ENCODE measurements at places on chromosomes 4 and X.
A peak's percentile ranks its signal among the peaks of the same experiment; 100 is the strongest.

GRCh38 chr4:130141651-130142050 lies 1045.7 kb downstream of the C4orf33 start:
- DNase-seq, result no peak

DNA sequence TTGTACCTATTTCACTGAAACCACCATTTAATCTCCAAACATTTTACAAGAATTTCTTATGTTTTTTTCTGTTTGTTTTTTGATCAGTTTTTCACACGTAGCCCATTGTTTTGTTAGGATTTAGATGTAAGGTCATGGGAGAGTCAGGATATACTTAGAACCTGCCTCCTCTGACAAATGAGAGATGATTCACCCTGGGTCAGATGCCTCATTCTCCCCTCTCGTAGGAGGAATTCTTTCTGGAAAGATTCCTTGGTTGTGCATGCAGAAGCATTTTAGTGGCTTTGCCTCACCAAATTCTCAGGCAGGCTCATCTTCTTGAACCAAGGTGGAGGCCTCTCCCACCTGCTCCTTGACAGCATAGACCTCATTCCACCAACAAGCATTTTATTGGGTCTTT lies 599.3 kb downstream of the SPRY1 start:
- no peak for DNase-seq

- no peak for DNase-seq
Measured at GRCh38 chr4:181278941-181279340, 964.3 kb upstream of the TENM3 start.

GRCh38 chrX:134364711-134365110 lies 95.3 kb upstream of the HPRT1 start:
- no peak for DNase-seq

GRCh38 chr4:122534776-122535175 lies 78.3 kb upstream of the IL2 start:
- no peak for DNase-seq

GRCh38 chrX:39067866-39068265 lies 266.6 kb downstream of the MID1IP1 start:
- no peak for DNase-seq

DNA sequence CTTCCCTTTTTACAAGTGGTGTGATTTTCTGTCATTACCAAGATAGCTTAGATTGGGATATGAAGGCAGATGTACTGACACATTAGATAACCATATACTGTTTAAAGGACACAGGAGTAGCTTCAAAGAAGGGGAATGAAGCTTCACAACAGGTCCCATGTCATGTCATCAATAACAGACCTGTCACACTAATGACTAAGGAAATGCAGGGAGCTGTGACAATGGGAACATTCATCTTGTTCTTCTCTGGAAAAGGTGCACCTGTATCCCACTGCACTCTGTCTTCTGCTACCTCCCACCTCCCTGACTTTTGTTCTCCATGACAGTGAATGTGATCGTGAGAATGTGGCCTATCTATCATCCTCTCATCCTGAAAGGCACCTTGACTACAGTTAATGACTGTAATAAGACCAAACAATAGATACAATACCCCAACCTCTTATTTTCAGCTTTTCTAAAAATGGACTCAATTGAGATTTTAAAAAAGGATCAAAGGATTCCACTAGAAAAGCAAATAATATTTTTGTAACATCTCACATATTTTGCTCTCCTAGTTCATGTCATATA lies 472.5 kb downstream of the STPG2 start:
- no peak for DNase-seq

DNA sequence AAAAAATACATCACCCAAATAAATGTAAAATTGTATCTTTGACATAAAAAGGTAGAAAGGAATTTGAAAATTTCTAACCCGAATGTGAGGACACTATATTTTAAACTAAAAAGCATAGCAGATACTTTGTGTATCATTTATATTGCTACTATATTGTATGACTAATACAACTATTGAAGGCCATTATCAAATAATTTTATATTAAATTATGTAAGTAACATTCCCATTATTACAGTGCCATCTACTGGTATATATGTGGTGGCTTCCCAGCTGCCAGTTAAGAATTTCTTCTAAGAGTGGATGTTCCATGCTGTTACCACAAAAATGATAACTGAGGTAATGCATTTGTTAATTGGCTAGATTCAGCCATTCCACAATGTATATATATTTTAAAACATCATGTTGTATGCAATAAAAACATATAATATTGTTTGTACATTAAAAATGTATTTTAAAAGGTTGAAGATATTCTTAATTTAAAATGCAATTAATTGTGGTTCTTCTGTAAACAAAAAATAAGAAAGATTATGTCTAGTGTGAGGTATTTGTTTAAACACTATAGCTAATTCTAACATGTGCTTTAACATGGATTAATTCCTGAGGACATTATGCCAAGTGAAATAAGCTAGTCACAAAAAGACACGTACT lies 65.3 kb downstream of the EGF start:
- no peak for DNase-seq

DNA sequence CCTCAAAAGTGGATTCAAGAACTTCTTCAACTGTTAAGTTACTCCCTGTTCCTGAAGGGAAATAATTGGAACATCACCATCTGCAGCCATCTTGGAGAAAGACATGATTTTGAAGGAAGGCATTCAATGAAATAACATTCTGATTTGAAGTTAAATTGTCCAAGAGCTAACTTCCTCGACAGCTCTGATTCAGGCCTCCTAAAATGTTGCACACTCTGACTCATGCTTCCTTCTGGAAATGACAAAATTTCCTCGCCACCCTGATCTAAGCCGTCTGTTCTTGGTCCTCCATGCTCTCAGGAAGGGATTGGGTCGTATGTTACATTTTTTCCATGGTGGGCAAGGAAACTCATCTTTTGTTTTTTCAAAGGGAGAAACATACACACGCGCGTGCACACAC lies 496.9 kb upstream of the DIPK2B start:
- no peak for DNase-seq

GRCh38 chr4:78644744-78645330 lies 93.3 kb downstream of the ANXA3 start:
- DNase-seq, result peak; percentile 8

DNA sequence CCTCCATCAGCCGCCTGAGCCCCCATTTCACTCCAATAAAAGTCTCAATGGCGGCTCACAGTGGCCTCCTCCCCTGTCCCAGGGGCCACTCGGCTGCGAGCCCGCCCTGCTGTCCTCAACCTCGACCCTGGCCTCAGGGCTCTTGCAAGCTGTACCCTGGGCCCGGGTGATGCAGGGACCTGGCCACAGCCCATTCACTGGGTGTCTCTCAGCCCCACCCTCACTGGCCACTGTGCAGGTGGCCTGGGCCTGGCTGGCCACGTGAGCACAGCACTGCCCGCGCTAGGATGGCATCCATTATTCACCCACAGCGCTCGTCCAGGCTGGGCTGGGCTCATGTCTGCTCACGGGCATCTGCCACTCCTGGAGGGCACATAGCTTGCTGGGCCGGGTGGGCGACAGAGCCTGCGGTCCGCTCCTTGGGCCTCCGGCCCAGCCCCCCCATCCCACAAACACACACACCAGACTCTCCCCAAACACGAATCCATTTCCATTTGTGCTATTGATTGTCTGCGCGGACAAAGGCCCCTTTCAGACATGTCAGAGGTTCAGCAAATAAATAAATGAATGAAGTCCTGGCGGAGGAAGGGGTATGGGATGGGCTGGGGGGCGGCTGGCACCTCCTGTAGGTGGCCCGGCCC lies 16.5 kb upstream of the FGFR3 start:
- DNase-seq, result no peak

DNA sequence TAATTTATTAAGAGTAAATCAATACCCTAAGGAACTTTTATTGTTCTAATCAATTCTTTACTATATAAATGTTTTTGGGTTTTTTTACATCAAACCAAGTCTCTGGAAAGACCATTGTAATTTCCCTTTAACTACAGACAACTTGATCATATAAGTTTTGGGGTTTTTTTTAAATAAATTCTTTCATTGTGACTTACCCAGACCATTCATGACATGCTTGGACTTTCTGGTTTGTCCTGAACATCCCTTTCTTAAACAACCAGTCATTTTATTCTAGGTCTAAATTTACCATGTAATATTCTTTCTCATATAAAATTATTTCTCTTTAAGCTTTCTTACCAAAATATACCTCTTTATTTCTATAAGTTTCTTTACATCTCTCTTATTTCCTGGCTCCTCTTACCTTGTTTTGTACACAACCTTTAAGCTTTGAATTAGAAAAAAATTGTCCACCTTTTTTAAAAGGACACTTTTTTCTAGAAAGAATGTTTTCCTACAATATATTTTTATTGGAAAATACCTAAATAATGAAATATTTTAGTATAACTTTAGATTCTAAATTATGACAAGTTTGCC lies 8.4 kb downstream of the CNGA1 start:
- no peak for DNase-seq

GRCh38 chr4:42736527-42737195 lies 79.8 kb upstream of the ATP8A1 start:
- DNase-seq, result no peak

DNA sequence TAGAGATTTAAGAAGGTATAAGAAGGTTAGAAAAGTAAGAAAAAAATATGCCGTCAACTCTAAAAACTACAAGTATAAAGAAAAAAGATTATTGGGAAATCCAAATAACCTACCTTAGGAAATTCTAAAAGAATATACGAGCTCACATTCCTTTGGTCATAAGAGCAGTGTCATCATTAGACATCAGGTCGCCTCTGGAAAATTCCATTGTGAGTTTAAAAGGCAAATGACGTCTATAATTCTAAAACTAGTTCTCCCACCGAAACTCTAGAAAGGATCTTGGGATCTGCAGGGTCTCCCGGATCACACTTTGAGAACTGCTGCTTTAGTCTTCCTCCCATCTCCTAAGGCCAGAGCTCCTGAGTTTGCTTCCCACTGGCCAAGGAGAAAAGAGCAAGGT lies 518 bp upstream of the SAT1 start:
- no peak for DNase-seq

DNA sequence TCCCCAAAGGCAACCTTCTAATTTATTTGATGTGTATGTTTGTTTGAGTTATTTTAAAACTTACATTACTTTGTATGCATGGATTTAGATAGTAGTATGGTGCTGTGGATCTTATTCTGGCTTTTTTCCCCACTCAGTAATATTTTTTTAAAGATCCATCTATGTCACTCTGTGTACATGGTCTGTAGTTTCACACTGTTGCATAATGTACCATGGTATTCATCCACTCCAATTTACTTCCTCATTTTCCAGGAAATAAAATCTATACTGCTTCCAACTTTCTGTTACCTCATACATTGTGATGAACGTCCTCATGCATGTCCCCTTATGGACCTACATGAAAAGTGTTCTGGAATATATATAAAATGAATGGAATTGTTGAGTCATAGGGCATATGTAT lies 17.6 kb downstream of the ARMCX2 start:
- no peak for DNase-seq

- no peak for DNase-seq
Measured at GRCh38 chr4:145276050-145276449, 95.7 kb upstream of the OTUD4 start.

GRCh38 chr4:183599690-183600089 lies 59.3 kb downstream of the RWDD4 start:
- no peak for DNase-seq

GRCh38 chrX:121832446-121832845 lies 785.0 kb downstream of the GLUD2 start:
- DNase-seq, result no peak

- DNase-seq, result no peak
Measured at GRCh38 chr4:128840711-128841318, 31.3 kb downstream of the JADE1 start.

GRCh38 chrX:132272826-132273225 lies 53.6 kb upstream of the RAP2C start:
- DNase-seq, result no peak

- DNase-seq, result no peak
Measured at GRCh38 chr4:123229286-123229685, 167.3 kb upstream of the SPRY1 start.

- DNase-seq, result no peak
Measured at GRCh38 chr4:182679533-182679932, 237.7 kb downstream of the DCTD start.

DNA sequence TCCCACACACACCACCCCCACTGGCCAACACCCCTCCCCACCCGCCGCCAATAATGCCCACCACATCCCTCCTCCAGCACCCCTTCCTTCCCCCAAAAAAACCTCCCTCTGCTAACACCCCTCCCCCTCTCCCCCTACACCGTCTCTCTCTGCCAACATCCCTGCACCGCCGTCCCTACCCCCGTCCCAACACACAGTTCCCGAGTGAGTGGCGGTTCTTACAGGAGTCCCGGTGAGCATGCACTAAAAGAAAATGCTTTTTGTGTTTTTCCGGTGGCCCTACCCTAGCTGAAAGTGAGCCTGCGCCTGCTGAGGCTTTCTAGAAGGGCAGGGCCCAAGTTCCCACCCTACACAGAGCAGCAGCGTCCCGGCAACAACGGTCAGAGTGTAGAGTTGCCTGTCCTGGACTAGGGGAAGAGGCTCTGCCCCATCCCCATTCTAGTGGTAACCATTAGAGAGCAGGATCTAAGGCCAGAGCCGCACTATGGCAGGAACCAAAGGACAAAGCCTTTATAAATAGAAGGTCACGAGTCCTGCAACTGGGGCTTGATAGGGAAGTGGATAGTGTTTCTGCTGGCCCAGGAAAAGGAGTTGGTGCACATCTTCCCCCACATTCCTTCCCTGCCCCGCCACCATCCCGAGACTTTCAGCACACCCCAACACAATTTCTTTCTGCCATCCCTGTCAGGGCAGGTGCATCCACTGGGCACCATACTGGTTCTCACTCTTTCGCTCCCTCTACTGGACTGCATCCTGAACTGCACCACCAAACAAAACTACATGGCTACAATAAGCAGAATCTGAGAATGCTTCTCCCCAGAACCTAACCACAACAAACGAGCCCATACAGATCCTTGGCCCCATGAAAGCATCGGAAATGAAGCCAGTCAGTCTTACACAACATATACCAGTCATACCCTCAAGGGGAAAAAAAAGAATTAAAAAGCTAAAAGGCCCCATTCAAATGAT lies 78.1 kb upstream of the PAGE3 start:
- DNase-seq, result no peak

DNA sequence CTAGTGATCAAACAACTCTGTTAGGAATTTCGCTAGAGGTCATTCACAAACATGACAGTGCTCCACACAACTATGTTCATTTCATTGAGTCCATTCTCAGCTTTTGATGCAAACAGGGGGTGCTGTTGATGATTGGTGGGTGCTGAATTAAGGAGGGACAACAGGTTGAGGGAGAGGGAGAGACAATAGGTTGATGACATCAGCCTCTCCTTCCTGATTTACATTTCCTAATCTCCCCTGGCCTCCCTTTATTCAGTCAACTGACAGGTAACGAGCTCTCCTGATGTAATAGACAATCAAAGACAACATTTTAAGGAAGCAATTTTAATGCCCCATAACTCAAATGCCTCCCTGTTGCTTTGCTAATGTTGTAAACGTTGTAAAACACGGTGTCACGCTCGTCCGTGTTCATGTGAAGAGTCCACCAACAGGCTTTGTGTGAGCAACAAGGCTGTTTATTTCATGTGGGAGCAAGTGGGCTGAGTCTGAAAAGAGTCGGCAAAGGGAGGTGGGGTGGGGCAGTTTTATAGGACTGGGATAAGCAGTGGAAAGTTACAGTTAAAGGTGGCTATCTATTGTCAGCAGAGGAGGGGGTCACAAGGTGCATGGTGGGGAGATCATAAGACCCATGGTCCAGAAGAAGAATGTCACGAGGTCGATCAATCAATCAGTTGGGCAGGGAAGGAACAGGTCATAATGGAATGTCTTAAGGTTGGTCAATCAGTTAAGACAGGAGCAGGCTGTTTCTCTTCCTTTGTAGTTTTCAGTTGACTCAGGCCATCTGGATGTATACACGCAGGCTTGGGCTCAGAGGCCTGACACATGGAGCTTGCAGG lies 4.8 kb upstream of the GAR1 start:
- DNase-seq, result no peak
